Suppressor macrophage treated with lipopolysaccharide for 1 hour (primary cell): ENCODE measurements at places on chromosomes 1 and 21.

- no peak for DNase-seq
Observed at GRCh38 chr1:30681782-30682181, 41.6 kb downstream of the MATN1 start.

GRCh38 chr1:221302810-221303209 lies 423.6 kb downstream of the HLX start:
- DNase-seq: no peak

- no peak for DNase-seq
Observed at GRCh38 chr21:37550618-37551330, 184.2 kb downstream of the DYRK1A start.

DNA sequence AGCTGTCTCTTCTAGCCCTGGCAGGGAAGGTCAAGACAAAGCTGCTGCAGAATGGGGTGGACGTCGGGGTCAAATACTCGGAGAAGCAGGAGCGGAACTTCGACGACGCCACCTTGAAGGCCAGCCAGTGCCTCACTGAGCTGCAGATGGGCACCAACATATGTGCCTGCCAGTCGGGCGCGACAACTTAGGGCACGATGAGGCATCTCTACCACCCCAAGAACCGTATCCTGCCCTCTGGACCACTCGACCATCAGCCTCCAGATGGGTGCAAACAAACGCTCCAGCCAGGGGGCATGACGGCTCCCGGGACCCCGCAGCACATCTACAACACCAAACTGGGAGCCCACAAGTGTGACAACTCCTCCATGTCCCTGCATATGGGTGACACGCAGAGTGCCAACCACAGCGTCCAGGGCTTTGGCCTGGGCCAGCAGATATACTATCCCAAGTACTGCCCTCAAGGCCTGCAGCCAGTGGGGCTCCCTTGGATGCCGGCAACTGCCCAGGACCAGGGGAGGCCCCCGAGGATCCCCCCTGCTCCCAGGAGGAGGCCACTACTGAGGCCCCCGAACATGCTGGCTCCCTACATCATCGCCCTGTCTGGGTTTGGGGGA lies 42.5 kb upstream of the POGK start:
- DNase-seq: no peak

GRCh38 chr1:211541720-211542477 lies 37.1 kb downstream of the SLC30A1 start:
- no peak for DNase-seq

DNA sequence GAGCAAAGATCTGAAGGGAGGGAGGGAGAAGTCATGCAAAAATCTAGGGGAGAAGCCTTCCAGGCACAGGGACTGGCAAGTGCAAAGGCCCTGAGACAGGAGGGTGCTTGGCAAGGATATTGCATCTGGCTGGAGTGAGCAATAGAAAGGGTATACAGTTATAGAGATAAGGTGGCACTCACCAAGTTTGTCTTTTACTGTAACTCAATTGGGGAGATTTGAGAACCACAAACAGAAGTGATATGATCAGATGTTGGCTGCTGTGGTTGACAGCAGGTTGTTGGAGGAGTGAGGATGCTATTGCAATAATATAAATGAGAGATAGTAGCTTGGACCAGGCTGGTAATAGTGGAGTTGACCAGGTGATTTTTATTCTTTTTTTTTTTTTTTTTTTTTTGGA lies 25.6 kb downstream of the MCOLN3 start:
- DNase-seq: no peak

- peak; percentile 91 for DNase-seq
Observed at GRCh38 chr1:9280015-9280860, 12.5 kb upstream of the SPSB1 start.

- no peak for DNase-seq
Observed at GRCh38 chr1:70331962-70332361, 22.6 kb downstream of the ANKRD13C start.

DNA sequence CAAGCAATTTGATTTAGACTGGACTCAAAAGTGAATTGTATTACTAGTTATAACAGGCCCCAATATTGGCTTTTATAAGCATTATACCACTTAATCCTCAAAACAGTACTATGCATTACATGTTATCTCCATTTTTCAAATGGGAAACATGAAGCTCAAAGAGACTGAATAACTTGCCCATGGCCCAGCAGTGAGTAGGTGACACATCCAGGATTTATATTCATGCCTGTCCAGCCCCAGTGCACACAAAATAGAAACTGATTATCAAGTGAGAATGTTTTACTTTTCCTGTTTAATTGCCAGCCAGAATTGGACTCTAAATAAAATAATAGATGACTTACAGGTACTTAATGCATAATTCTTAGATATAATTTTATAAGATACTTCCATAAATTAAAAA lies 82.9 kb downstream of the NIBAN1 start:
- no peak for DNase-seq

DNA sequence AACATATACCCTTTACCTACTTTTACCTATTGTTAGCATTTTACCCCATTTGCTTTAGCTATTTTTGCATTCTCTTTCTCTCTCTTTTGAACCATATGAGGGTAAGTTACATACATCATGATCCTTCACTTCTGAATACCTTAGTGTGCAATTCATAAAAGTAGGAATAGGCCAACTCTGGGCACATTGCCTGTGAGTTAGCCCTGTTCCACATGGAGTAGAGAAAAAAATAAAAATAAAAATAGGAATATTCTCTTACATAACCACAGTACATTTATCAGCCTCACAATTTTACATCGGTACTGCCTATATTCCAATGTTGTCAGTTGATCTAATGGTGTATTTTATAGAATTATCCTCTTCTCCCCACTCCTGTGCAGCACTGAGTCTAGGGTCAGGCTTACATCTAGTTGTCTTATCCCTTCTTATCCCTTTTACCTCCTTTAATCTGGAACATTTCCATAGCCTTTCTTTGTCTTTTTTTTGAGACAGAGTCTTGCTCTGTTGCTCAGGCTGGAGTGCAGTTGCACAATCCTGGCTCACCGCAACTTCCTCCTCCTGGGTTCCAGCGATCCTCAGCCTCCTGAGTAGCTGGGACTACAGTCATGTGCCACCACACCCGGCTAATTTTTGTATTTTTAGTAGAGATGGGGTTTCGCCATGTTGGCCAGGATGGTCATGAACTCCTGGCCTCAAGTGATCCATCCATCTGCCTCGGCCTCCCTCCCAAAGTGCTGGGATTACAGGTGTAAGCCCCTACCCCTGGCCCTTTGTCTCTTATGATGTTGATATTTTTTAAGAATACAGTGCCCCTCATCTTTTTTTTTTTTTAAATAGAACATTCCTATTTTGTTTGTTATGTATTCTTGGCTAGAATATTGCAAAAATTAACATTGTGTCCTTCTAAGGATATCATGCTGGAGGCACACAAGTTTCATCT lies 11.1 kb upstream of the SLC30A1 start:
- DNase-seq: peak; percentile 88

DNA sequence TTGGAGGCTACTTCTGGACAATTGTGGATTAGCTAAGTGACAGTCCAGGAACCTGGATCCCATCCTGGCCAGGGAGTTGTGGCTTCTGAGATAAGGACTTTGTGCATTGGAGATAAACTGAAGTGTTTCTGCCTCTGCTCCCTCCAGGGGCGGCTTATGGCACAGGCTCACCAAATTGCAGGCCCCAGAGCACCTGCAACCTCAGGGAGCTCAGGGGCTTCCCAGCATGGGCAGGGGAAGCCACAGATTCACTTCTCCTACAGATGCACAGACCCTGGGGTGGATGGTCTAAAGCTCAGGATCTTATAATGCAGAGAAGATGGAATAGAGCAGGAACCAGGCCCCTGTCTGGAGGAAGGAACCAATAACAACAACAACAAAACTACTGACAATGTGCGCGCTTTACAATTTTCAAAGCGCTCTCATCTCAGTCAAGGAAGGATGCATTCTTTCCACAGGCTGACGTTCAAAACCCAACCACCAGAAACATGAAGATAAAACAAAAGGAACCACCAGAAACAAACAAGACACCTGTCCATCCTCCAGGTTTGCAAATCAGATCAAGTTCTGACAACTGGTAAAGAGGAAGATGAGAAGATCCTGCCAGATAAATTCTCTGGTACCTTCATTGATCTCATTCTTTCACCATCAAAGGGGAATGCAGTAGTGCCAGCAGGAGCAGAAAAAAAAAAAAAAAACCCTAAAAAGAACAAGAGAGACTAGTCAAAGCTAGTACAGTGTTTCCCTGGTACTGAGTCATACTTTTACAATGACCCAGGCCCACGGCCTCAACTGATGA lies 121.0 kb upstream of the IRF2BP2 start:
- DNase-seq: peak; percentile 82

- DNase-seq: peak; percentile 89
Observed at GRCh38 chr1:24957016-24957807, 27.1 kb upstream of the RUNX3 start.

DNA sequence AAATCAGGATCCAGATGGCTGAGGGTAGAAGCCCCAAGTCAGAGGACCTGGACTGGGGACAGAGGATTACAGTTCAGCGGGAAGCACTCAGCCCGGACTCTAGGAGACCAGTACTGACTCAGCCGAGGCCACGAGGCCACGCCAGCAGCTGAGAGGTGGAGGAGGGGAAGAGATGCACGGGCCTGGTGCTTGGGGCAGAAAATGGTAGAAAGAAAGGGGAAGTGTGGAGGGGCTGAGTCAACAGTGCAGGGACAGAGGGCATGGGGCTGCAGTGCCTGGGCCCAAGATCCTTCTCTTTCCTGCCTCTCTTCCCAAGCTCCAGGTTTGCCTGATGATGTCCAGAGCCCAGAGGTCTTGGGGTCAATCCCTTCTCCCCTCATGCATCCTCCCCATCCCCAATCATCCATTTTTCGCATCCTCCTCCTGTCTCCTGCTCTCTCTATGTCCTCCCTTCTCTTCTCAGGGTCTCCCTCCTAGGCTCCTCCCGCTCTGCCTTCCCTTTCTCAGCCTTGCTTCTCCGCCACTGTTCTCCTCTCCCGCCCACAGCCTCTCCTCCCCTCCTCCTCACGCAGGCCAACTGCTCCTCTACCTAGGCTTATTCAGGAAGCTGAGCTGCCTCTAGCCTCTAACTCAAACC lies 7.7 kb downstream of the ARHGEF2 start:
- peak; percentile 97 for DNase-seq
